ENCODE measurements at places on chromosomes 16 and 17. TPM values are rescaled to one million over a fixed set of nuclear protein-coding genes. Genes with fewer than 3 reads are reported as not detected.
A peak's percentile ranks its signal among the peaks of the same experiment; 100 is the strongest.

The SEPTIN1 gene
- total RNA-seq = 223 TPM

The CDRT15 gene
- total RNA-seq = not detected

The CMTM2 gene
- 0.31 TPM for total RNA-seq

The CEP112 gene
- total RNA-seq = 8.6 TPM

The GPR179 gene
- total RNA-seq = 0.60 TPM

The PMP22 gene
- not detected for total RNA-seq

The PTGES3L gene
- total RNA-seq = 0.36 TPM

The SLC38A8 gene
- not detected for total RNA-seq

DNA sequence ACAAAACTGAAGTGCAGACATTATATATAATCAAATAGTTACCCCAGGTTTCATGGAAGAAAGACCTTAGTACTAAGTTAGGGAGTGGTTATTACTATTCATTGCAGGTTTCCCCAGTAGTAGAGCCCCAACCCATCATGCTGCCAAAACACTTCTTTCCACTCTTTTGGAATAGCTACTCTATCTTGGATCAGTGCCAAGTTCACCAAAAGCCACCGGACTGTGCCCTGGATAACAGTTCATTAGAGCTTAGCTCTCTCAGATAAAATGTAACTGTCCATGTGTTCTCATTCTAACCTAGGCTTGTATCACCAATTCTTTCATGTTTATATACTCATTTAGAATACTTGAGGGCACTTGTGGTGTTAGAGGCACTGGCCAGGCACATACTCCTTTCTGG lies 540.1 kb upstream of the C16orf82 start:
- no peak for DNase-seq

DNA sequence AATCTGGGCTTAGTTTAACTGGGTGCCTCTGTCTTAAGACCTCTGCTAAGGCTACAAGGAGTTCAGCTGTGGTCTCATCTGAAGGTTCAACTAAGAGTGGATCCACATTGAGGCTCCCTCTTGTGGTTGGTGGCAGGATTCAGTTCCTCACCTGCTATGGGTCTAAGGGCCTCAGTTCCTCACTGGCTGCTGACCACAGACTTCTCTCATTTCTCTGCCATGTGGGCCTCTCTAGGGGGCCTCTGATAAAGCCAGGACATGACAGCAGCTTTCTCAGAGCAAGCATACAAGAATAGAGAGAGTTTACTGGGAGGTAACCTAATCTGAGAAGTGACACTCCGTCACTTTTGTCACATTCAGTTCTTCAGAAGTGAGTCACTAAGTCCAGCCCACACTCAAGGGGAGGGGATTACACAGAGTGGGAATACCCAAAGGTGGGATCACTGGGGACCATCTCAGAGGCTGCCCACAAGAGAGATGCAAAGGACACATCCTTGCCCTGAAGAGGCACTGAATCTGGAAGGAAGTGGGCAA lies 19.2 kb upstream of the ABAT start:
- DNase-seq = peak; percentile 70

DNA sequence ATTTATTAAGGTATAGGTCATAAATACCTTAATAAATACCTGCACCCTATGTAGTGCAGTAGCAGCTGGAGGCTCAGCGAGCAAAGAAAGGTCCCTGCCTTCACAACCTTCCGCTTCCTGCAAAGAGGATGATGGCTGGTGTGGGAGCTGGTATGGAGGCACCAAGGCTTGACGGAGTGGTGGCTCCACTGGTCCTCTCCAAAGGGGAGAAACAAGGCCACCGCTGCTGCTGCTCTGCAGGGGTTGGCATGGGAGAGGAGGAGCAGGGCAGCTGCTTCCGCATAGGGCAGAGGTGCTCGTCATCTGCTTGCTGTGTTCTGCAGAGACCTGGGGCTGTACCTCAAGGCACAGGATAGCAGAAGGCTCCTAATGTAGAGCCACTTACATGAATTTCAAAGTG lies 52.8 kb downstream of the NDEL1 start:
- no peak for DNase-seq

GRCh38 chr16:14650629-14651028 lies 17.9 kb downstream of the BFAR start:
- DNase-seq = no peak

- peak; percentile 76 for DNase-seq
Observed at GRCh38 chr16:69494991-69495392, 70.6 kb downstream of the CYB5B start.

- no peak for DNase-seq
Observed at GRCh38 chr17:16919663-16920627, 52.0 kb downstream of the TNFRSF13B start.

- peak; percentile 71 for DNase-seq
Observed at GRCh38 chr17:29807520-29808361, 122.3 kb downstream of the SSH2 start.

DNA sequence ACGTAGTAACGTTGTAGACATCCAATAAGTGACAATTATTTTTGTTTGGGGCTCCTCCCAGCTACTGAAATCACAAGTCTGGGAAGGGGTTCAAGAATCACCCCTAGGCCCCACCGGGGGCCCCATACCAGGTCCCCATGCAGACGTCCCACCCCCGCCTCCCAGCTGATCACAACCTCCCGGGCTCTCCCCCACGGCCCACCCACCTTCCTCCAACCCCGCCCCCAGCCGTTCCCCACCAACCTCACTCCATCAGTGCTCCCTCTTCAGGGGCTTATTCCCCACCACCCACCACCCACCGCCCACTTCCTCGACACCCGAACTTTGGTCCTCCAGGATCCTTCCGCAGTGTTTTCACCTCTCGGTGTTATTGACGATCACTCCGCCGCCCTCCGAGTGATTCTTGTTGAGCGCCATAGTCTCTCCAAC lies 240 bp downstream of the WBP2 start:
- no peak for DNase-seq

DNA sequence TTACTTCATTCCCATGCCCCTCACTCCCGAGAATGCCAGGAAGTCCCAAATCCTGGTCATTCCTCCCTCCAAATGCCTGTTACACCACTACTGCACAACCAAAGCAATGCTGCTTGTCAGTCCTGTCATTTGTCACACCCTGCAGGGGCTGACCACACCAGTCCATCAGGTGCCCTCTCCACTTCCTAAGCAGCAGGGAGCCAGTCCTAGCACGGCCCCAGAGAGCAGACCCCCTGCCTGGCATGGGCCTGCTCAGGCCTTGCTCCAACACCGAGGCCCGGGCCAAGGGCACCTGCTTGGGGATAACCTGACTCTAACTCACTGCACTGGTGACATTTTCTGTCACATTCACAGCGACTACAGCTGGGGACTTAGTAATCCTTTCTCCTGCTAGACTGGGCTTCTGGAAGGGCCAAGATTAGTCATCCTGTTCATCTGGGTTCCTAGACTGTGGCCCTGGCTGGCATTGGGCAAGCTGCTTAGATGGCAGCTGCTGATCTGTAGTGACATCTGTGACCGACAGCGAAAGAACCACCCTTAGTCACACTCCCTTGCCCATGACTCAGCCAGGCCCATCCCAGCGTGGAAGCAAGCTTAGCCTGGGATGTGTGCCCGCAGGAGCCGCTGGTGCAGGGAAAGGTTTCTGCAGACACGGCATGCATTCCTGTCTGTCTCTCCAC lies 5.4 kb downstream of the ALYREF start:
- DNase-seq = no peak

GRCh38 chr16:30941600-30942425 lies 7.1 kb upstream of the ORAI3 start:
- peak; percentile 77 for DNase-seq

- no peak for DNase-seq
Observed at GRCh38 chr17:20307326-20307910, 159.9 kb downstream of the LGALS9B start.

DNA sequence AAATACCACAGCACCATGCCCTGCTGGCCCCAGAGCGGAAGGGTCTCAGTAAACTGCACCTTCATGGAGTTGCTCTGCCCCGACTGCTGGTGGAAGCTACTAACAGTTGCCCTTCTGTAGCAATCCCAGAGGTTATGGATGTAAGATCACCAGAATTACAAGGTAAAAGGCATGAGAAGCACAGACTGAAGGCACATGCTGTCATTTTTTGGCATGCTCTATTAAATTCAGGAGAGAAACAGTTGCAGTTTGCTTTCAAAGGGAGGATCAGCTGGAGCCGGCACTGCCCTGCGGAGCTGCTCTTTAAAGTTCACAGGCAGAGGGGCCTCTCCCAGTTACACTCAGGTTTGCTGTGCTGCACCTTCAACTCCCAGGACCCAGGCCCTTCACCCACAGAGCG lies 19.2 kb downstream of the NPRL3 start:
- DNase-seq = no peak

GRCh38 chr17:76714822-76715495 lies 4.2 kb upstream of the MXRA7 start:
- DNase-seq = peak; percentile 77

DNA sequence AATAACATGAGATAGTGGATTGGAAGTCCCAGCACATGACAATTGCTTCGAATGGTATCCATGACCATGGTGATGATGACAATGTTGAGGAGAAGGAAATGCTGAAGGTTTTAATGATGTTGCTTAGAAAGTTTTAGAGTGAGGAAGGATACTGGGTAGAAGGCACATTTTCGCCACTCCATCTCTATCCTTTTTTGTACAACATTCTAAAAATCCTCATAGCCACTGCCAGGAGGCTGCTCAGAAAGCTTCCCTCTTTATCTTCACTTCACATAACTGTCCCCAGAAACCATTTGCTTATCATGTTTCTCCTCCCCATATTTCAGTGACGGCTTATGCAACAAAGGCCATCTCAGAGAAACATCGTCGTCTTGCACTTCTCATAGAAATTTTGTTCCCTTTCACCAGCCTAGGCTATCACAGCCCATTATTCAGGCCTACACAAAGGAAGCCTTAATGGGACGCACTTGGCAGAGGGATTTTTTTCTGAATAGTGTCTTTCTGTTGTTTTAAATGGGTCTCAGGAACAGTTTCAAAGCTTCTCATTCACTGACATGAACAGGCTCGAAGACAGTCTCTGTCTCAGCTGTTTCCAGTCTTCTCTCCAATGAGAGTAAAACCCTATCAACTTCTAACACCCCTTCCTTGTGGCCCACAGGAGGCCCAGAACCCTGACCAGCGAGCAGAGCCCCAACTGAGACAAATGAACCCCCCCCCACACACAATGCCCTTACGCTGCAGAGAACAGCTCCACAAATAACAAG lies 506.7 kb downstream of the HAPSTR1 start:
- DNase-seq = no peak

- DNase-seq = no peak
Observed at GRCh38 chr16:75502916-75503605, 7.8 kb upstream of the CHST6 start.

DNA sequence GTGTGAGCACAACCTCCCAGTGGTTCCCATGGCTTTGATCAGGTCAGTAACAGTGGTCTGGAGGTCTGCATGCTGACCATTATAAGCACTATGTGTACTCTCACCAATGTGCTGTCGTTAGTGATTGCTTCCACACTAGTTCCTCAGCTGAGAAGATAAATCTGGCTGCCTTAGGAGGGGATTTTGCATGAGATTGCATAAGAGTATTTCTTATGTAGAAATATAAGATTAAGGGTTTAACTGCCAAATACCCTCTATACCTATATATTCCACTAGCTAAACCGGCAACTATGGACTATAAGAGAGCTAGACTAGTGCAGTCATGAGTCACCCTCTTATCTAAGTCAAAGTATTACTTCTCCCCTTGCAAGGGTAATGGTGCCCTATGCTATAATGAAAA lies 580.2 kb downstream of the CDH11 start:
- DNase-seq = no peak

- DNase-seq = no peak
Observed at GRCh38 chr16:57699481-57699880, 4.9 kb downstream of the DRC7 start.

DNA sequence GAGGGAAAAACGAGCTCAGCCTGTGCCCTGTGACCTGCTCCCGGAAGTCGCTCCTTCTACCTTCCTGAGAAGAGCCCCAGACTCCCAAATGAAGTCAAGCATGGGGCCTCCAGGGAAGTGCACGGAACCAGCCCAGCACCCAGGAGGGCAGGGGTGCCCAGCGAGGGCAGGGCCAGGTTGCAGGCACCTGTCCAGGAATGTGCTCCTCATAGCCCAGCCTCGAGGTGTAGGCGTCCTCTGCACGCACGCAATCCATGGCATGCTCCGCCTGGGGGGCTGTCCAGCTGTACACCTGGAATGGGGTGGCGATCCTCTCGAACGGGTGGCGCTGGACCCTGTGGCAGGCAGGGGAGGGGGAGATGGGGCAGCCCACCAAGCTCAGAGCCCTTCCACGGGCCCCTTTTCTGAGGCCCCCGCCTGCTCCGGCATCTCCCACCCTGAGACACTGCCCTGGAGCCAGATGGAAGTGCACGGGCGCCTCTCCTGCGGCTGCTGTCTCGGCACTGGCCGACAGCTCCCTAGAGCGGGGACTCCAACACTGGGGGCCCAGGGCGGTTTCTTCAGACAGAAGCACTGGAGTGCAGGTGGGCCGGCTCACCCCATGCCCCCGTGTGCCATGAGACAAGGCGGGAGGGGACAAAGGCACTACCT lies 10.9 kb downstream of the CLUH start:
- no peak for DNase-seq
